ENCODE measurements at places on chromosomes 13 and 19.

DNA sequence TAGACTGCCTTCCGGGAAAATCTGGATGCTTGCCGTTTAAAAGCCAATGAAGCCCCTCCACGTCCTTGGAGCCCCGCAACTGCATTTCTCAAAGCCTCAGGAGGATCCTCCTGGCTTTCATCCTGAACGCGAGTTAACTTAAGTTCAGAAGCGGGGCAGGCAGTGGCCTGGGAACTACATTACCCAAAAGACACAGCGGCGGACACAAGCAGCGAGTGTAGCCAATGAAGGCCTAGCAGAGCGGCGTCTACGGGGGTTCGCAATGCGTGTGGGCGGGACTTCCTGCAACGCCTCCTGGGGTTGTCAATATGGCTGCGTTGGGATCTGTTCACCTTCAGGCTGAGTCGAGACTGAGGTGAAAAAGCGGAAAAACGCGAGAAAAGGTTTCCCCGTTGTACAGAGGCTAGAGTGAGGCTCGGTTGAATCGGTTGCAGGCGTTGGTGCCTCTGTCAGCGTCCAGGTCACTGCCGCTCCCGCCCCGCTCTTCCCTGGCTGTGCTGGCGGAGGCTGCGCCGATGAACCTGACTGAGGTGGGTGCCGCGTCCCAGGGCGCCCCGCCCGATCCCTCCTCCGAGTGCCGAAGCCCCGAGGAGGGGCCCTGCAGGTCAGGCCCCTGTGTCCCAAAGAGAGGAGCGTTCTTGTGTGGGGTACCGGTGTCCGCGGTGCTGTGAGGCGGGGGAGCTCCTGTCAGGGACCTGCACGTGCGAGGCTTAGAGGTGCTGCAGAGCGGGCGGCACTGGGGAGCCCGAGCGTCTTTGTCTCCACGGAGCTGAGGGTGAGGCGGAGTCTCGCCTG, at the start of gene ZNF17:
Gene ZNF17, plus strand, starts transcription at position 285 of the 795 bp plus-strand sequence. CDS start 2,455 bp downstream, outside the sequence.
- peak; percentile 85 for DNase-seq

DNA sequence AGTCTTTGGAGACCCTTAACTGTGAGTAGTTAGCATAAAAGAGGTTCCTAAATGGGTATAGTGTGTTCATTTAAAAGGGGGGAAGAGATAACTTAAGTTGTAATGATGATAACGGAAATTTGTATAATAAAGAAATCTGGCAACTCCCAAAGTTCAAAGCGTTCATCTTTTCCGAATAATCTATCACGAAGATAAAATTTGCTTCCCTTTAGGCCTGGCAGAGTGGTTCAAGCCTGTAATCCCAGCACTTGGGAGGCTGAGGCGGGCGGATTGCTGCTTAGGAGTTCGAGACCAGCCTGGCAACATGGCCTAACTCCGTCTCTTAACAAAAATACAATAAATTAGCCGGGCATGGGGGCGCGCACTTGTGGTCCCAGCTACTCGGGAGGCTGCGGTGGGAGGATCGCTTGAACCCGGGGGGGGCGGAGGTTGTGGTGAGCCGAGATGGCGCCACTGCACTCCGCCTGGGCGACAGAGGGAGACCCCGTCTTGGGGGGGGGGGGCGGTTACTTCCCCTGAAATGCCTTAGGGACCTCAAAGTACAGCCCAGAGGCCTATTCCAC, 934 bp downstream of the N4BP2L2 start:
- DNase-seq: peak; percentile 20

GRCh38 chr13:108919036-108919907, 289.9 kb downstream of the MYO16 start:
- DNase-seq: no peak

- DNase-seq: no peak
Observed at GRCh38 chr13:109719962-109720646, 66.3 kb downstream of the IRS2 start.

DNA sequence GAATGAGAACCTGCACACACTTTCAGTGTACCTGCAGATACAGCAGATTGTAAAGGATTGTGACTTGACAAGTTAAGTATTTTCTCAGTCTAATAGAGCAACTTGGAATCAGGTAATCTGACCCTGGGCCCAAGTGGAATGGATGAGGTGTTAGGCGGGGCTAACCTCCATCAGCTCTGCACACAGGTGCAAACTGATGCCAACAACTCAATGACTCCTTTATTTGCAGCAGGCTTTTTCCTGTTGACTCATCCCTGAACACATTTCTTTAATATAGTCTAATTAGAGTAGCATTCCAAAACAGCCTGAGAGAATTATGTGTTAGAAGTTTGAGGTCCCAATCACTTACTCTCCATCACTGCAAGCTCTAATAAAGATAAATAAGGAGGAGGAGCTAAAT, 48.8 kb downstream of the TPT1 start:
- no peak for DNase-seq

DNA sequence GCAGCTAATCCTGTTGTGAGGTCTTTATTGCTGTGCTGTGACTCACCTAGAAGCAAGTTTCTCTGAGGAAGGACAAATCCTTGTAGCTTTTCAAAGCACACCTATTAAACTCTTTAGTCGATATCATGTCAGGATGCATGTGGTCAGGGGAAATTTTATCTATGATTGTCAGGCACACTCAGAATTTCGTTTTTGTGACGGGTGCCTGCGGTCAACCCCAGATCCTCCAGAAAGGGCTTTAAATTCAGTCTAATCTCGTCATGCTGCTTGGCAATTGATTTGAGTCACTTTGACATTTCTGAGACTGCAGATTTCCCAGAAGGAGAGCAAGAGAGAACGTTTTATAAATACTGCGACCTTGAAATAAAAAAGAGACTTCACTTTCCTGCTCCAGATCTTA, 316.9 kb downstream of the FGF9 start:
- DNase-seq: no peak

- DNase-seq: no peak
Observed at GRCh38 chr13:20390526-20391175, 135.0 kb downstream of the CRYL1 start.

GRCh38 chr13:58908019-58908679, 1255.6 kb downstream of the DIAPH3 start:
- DNase-seq: no peak

DNA sequence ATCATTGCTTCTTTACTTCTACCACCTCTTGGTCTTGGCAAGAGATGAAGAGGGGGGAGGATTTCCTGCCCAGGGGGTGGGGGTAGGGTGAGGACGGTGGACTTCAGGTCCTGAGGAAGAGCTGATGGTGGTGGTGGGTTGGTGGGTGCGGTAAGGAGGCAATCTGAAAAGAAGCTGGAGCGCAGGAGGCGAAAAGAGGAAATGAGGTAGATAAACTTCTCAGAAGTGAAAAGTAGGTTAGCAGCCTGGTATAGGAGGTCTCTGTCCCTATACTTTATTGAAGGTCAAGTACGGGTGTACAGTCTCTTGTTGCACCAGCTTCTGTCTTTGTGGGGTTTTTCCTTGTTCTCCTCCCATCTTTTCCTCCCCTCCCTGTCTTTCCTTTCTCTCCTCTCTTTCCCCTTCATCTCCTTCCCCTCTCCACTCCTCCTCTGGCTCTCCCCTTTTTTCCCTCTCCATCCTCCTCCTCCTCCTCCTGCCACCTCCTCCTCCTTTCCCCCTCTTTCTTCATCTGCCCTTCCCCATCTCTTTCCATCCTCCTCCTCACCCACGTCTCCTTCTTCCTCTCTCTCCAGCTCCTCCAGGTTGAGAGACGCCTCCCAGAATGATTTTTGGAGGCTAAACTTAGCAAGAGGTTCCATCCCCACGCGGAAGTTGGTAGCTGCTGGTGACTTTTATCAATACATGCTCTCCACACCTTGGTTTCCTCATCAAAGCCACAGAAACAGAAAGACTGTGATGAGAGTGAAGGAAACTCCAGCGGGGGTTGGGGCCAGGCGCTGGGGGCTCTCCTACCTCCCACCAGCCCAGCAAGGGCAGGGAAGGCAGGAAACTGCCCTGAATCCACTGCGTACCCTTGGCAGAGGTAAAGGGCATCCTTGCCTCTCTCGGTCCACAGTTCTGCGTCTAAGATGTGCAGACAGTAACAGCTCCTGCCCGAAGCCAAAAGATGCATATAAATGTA, 15.3 kb downstream of the TNFSF14 start:
- peak; percentile 31 for DNase-seq

DNA sequence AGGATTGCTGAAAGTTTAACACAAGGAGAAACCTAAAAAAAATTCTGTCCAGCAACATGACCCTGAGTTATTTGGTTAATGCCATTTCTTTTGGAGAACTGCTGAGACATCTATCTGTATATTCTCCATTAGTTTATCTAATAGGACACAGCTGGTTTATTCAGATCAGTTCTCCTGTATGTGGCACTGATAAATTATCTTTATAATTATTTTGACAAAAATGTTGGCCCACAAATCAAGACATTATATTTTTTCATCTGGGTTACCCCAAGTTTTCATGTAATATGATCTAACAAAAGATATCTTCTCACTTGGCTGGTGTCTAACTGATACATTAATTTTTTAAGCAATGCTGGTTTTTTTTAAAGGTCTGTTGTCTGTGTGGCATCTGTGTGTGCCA, 231.4 kb downstream of the KLF12 start:
- no peak for DNase-seq

DNA sequence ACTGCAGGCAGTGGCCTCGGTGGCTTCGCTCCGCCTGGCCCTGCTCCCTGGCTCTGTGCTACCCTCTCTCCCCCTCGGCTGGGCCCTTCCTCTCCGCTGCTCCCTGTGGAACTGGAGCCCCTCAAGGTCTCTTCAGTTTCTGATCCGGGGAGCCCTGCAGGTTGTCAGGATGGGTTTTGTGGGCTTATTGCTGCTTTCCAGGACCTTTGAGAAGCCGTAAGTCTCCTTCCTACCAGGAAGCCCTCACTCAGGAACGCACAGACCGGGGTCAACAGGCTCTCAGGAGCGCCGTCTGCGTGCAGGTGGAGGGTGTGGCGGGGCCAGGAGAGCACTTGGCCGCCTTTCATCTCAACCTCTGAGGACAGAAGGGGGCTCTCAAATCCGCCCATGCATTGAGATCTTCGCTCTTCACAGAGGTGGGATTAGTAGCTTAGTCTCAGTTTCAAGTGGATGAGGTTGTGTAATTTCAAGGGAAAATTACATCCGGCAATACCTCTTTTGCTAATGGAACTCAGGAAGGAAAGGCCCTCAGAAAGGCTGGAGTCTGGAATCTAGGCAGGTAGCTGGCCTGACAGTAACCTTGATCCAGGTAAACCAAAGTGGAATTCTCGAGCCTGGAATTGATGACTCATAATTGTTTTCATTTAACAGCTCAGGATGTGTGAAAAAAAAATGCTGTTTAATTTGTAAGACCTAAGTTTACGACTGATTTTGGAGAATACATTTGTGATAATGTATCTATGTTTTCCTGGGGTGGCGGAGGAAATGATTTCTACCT, 102.0 kb downstream of the ATP11A start:
- DNase-seq: no peak

DNA sequence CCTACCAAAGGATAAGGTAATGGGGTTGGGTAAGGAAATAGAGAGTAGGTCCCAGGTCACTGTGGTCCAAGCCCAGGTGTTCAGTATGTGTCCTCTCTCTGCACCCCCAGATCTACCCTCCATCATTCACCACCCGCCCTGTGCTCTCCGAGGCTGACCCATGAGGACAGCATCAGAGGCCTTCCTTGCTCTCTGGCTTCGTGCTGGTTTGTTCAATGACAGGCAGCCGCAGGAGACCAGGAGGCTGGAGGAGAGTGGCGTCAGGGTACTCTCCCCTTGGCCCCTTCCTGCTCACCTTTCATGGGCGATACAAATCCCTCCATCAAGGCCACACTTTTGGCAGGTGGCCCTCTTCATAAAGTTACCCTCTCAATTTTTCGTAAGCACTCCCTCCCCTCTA, 1.7 kb downstream of the TUBA3C start:
- no peak for DNase-seq

- DNase-seq: no peak
Observed at GRCh38 chr13:111043575-111043982, 71.5 kb upstream of the ARHGEF7 start.

GRCh38 chr13:61592489-61592888, 176.8 kb upstream of the PCDH20 start:
- no peak for DNase-seq

GRCh38 chr13:46577696-46578589, 25.0 kb downstream of the LRCH1 start:
- DNase-seq: no peak

DNA sequence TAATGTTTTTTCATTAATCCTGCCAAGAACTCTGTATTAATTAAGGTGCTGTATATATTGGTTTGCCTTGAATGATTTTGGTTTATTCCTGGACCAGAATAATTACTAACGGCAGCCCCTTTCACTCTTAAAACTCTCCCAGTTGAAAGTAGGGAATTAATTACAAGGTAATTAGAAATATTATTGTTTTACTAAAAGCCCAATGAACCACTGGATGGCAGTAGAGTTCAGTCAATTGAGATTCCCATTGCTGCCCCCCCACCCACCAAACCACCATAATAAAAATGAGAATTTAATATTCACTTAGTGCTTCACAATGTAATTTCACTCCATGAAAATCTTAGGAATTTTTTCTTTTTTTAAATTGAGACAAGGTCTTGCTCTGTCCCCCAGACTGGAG, 13.7 kb downstream of the WBP4 start:
- DNase-seq: no peak

DNA sequence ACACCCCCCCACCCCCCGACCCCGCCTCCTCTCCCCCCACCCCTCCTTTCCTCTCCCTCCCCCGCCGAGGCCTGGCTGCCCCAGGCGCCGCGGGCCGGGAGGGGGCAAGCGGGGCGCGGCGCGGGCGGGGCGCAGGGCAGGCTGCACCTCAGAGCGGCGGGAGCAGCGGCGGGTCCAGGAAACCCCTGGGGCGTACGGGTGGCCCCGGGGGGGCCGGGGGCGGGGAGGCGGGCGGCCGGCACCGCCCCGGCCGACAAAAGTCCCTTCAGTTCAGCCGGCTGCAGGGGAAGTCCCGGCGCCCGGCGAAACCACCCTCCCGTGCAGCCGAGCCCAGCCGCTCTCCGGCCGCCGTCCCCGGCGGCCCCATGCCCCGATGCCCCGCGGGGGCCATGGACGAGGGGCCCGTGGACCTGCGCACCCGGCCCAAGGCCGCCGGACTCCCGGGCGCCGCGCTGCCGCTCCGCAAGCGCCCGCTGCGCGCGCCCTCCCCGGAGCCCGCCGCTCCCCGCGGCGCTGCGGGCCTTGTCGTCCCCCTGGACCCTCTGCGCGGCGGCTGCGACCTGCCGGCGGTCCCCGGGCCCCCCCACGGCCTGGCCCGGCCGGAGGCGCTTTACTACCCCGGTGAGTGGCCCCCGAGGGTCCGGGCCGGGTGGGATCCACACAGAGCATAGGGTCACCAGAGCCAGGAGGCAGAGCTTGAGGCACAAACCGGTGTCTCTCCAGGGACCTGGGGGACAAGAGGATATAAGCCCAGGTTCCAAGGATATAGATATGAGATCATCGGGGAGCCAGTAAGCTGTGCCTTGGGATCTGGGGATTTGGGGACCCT, at the start of gene BCL3:
Gene BCL3, plus strand, starts transcription at position 283 of the 829 bp plus-strand sequence. Its CDS starts 83 bp downstream, at position 366.
- DNase-seq: peak; percentile 84

- no peak for DNase-seq
Observed at GRCh38 chr13:50914176-50914700, 4.6 kb downstream of the RNASEH2B start.

DNA sequence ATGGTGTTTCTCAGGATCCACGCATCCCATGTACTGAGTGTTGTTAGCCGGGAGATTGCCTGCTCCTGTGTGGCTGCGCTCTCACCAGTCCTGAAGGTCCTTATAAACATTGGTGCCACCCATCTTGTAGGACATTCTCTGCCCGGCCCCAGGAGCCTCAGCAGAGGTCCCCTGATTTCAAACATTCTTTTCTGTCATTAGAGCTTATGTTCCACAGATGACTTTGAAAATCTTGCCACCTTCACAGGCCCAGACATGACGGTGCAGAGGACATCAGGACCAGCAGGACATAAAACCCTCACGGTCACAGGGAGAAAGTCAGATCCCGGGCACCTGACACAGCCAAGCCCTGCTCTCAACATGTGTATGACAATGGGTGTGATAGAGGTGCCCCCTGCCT, 33.2 kb upstream of the PEPD start:
- no peak for DNase-seq
